ENCODE measurements at places on chromosomes 12 and 14.

- DNase-seq: no peak
These were observed 83.3 kb upstream of the CSRP2 start for GRCh38 chr12:76962099-76962498.

DNA sequence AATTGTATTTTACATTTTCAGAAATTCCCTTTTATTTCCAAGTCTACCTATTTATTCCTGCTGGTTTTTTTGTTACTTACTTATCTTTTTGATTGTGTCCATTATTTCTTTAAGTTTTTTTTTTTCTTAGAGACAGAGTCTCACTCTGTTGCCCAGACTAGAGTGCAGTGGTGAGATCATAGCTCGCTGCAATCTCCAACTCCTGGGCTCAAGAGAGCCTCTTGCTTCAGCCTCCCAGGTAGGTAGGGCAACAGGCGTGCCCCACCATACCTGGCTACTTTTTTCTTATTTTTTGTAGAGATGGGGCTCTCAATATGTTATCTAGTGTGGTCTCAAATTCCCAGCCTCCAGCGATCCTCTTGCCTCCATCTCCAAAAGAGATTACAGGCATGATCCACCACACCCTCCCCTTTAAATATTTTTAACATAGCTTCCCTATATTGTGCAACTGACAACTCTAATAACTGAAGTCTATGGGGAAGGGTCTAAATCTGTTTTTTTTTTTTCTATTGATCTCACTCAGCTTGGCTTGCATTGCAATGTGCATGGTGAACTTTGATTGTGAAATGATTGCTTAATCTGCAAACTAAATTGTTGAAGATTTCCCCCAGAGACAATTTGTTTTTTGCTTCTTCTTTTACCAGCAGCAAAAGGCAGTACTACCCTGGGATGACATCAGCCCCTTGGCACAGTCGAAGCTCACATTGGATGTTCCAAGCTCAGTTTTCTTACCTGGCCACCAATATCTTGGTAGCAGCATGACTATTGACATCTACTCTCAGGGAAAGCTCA, 25.7 kb upstream of the COCH start:
- DNase-seq: no peak

GRCh38 chr12:50185301-50185895, 18.2 kb upstream of the CERS5 start:
- no peak for DNase-seq

DNA sequence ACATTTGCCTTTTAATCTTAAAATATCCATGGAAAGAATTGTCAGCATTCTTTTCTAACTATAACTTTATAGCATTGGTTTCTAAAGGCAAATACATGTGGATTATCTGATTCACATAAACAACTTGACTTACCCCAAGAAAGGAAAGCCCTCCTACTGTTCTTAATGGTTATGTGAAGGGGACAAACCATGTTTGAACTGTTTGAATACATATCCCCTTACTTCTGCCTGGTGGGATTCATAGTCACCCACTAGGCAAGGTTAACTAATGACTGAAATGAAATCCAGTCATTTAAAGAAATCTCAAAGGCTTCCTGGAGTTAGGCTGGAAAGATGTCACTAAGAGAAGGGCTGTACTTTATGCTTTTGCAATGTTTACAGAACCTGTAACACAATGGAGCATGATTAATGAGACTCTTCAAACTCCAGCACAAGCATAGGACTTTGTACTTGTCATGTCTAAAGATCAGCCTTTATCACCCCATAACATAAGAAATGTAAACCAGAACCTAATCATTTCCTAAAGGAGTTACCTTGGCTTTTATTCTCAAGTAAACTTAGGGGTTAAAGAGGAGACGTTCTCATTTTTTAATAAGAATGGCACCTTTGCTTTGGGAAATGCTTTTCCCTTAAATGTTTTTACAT, 10.2 kb upstream of the FLRT2 start:
- no peak for DNase-seq

- DNase-seq: peak; percentile 31
These were observed 4.4 kb downstream of the KMT2D start for GRCh38 chr12:49055978-49056754.

DNA sequence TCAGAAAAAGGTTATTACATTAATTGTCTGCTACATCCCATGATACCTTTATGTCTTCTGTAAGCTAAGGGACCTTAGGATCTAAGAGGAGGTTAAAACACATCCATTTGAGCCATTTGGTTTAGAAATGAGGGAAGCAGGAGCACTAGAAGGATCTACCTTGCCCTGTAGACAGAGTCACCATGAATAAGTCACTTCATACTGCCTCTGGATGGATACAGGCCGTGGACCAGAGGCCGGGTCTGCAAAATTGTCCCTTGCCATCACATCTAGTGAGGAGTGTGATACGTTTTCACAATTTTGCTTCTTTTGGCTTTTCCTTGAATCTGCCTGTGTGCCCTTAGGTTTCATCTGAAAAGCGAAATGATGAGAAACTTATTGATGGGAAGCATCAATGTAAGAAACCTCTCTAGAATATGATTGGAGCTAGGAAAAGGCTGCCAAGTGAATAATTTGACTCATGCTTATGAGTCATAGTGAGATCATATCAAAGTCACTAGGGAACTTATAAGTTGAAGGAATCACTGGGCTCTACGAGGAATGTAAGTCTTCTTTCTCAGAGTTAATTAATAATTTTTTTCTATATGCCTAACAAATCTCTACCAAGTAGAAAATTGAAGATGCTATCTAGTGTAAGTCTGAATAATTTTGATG, 10.8 kb downstream of the GLRX5 start:
- no peak for DNase-seq

DNA sequence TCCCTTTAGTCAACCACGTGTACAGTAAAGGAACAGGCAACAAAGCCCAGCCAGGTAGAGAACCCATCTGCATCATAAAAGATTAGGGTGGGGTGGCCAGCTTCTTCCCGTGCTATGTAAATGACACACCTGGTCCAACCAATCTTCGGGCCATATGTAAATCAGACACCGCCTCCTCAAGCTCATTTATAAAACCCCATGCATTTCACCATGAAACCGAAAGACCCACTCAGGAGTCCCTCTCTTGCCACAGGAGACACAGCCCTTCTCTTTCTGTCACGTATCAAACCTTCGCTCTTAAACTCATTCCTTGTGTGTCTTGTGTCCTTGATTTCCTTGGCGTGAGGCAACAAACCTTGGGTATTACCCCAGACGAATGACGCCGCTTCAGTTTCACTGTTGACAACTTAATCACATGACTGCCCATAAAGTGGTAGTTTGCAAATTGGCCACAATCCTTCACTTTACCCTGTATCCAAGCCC, 59.8 kb upstream of the TBPL2 start:
- DNase-seq: no peak

DNA sequence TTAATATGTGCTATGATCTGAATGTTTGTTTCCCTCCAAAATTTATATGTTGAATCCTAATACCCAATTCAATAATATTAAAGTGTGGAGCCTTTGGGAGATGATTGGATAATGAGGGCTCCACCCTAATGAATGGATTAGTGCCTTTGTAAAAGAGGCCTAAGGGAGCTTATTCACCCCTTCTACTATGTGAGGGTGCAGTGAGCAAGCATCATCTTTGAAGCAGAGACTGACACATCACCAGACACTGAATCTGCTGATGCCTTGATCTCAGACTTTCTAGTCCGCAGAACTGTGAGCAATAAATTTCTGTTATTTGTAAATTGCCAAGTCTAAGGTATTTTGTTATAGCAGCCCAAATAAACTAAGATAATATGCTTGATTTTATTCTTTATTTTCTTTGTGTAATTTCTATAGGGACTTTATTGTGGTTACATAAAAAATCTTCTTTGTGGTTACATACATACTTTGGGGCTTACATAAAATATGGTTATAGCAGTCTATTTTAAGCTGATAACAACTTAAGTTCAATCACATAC, 131.1 kb upstream of the SLC38A2 start:
- DNase-seq: no peak
